ENCODE measurements at places on chromosomes 3 and 15. TPM values are rescaled to one million over a fixed set of nuclear protein-coding genes. Genes with fewer than 3 reads are reported as not detected.

GRCh38 chr15:66164788-66165187, 88.8 kb downstream of the MEGF11 start:
- DNase-seq: no peak

DNA sequence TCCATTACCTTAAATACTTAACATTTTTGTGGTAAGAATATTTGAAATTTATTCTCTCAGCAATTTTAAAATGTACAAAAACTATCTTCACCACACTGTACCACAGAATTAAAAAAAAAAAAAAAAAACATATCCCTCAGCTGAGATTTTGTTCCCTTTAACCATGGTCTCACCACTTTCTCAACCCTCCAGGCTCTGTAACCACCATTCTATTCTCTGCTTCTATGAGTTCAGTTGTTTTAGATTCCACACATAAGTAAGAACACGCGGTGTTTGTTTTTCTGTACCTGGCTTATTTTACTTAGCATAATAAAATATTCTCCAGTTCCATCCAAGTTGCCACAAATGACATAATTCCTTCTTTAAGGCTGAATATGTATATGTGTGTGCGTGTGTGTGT, 41.5 kb downstream of the CSNK1G1 start:
- DNase-seq: no peak

DNA sequence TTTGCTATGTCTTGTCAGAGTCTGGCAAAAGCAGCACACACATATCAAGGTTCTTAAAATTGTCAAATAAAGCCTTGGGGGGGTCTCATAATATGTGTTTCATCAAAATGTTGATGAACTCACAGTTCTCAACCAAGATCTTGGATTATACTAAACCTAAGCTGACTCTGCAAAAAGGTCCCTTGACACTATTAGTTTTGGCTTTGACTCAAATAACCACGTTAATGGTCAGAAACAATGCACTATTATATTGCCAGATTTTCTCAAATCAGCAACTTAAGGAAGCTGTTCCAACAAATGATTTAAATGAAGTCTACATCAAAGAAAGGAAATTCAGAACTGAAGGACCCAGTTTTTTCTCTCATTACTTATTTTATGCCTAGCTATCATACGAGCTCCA, 1063.9 kb downstream of the ROBO1 start:
- no peak for DNase-seq

DNA sequence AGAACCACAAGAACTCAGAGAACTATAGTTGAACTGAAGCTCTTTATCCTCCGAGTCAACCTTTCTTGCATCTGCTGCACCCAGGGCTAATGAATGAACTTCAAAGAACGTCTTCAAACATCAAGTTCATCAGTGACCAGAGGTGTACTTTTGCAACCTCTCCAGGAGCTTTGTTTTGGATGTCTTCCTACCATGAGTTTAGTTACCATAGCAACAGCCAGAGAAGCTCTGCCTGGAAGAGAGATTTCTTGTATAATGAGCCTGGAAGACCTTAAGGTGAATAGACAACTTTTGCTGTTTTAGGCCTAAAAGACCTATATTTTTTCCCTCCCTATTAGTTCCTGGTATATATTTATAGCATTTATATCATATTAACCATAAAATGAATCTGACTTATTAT, 9.1 kb downstream of the ACTC1 start:
- no peak for DNase-seq

NR2F2 gene
- total RNA-seq: 10.1 TPM

DNA sequence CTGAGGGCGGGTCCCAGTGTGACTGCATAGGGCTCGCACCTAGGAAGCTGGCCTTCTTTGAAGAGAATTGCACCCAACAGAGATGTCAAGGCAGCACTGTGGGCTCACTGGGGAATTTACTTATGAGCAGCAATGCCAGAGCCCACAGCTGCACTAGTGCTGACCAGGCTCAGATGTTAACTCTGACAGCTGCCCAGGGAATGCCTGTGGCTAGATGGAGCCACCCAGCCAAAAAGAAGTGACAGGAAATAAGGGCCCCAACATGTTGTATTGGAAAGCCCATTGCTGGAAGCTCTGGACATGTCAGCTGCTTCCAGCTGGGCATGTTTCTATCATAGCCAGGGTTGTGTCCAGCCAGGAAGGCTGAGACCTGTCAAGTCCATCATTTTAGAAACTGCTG, 90.9 kb upstream of the ZNF280D start:
- DNase-seq: no peak

SH2D7 gene
- total RNA-seq: 0.08 TPM

CPN2 gene
- total RNA-seq: not detected

DNA sequence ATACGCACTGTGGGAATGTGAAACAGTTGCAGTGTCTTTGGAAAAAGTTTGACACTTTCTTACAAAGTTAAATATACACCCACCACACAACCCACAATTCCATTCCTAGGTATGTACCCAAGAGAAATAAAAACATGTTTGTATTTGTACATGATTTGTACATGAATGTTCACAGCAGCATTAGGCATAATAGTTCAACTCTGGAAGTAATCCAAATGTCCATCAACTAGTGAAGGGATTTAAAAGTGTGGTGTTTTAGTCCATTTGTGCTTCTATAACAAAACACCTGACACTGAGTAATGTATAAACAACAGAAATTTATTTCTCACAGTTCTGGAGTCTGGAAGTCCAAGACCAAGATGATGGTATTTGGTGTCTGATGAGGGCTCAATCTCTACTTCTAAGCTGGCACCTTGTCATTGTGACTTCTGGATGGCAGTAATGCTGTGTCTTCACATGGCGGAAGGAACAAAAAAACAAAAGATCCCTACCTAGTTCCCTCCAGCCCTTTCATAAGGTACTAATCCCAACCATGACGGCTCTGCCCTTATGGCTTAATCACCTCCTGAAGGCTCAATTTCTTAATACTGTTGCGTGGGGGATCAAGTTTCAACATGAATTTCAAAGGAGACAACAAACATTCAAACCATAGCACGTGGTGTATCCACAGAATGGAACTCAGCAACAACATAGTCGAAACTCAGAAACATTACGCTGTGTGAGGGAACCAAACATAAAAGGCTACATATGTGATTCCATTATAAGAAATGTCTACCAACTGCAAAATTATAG, 120.5 kb downstream of the AQP9 start:
- no peak for DNase-seq

GRCh38 chr3:15327941-15328340, 4.4 kb downstream of the SH3BP5 start:
- DNase-seq: no peak

GRCh38 chr3:130956281-130956680, 62.4 kb downstream of the ATP2C1 start:
- no peak for DNase-seq

GOLGA6D gene
- total RNA-seq: not detected

SNX22 gene
- total RNA-seq: 23.2 TPM

DNA sequence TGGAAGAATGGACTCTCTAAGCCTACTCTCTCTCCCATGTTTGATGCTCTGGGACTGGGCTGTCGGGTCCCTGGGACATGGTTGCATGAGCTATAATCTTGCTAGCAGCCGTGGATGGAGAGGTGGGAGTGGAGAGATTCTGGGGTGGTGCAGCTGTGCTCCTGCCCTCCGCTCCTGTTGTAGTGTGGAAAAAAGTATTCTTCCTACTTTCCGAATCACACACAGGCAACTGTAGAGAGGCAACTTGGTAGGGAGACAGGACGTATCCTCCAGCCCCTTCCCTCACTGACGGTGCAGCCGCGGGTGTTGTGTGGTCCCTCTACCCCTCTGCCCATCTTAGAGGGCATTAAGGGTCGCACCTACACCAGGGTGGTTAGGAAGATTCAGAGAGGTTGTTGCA, 281.4 kb upstream of the TLE3 start:
- DNase-seq: no peak

- no peak for DNase-seq
Observed at GRCh38 chr3:175421902-175422301, 562.8 kb downstream of the NAALADL2 start.

GRCh38 chr3:148343416-148343815, 354.3 kb upstream of the AGTR1 start:
- no peak for DNase-seq

DNA sequence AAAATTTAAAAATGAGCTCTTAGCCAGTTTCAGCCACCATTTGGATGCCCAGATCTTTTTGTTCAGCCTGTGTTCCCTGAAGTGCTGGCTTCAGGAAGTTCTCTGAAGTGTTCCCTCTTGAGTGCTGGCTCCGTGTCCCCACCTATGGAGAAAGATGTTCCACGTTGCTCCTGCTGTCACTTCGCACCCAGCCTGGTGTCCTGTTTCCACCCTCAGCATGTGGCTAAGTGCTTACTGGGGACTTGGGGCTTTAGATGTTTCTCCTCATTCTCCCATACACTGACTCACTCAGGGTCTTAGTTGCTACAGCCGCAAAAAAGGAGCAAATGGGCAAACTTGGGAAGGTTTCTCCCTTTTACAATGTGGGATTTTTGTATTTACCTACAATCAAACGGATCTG, 16.6 kb downstream of the CHCHD6 start:
- DNase-seq: no peak

- DNase-seq: no peak
Observed at GRCh38 chr3:145457825-145458552, 703.0 kb downstream of the PLOD2 start.

IL5RA gene
- not detected for total RNA-seq

- no peak for DNase-seq
Observed at GRCh38 chr3:59084583-59084982, 34.8 kb upstream of the CFAP20DC start.

DNA sequence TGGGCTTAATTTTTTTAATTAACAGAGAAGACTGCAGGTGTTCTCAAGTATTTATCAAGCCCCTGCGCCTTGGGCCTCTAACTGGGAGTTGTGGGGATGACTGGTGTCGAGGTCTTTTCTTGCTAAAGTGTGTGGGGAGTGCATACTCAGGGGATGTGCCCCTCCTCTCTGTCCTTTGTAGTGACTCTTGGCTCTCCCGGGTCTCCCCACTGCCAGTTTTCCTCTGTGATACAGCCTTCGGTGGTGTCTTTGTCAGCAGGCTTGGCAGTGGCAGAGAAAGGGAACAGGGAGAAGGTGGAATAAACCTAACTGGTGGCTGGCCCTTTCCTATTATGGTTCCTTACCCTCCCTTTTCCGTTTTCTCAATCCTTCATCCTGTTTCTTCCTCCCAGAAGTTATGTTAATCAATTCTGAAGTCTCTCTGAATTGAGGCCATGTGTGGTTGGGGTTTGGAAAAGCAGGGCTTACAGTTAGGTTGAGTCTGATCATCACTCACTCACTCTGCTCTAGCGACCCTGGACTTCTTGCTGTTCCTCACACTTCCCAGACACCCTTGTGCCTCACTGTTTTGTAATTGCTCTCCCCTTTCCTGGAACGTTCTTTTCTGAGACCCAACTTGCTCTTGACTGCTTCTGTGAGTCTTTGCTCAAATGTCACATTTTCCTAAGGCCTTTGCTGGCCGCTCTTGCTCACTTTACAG, 158.1 kb downstream of the PTPRG start:
- no peak for DNase-seq

- DNase-seq: no peak
Observed at GRCh38 chr3:41740374-41740886, 221.5 kb downstream of the ULK4 start.

- DNase-seq: no peak
Observed at GRCh38 chr3:50299929-50300680, 900 bp upstream of the HYAL3 start.

- DNase-seq: no peak
Observed at GRCh38 chr15:50190723-50191122, 8.7 kb downstream of the SLC27A2 start.

AADAC gene
- 0.13 TPM for total RNA-seq

BCL2A1 gene
- total RNA-seq: 183 TPM

DNA sequence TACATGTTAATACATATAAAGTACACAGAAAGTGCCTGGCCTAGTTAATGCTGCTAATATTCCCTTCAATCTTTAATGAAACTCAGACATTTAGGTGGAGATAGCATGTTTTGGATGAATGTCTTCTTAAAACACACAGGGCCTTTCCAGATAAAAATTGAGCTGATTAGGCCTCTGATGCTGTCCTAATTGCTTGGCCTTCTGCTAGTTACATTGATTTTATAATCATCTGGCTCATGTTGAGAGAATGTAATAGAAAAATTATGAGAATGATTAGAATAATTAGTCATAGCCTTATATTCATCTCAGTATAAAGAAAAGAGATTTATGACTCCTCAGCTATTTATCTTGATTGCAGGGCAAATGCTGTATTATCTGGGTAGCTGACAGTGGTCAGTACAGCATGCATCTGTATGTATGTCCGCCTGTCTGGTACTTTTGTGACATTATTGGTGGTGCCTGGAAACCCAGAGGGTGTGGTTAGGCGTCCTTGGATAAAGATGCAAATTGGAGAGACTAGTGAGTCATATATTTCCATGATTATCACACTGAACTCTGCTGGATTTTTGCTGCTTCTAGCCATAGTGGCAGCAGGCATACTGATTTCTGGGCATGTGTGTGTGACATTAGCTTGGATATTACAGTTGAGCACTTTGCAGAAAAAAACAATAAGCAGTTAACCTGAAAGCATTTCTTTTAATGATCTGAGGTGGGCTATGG, 120.8 kb downstream of the FEZF2 start:
- DNase-seq: no peak

DNA sequence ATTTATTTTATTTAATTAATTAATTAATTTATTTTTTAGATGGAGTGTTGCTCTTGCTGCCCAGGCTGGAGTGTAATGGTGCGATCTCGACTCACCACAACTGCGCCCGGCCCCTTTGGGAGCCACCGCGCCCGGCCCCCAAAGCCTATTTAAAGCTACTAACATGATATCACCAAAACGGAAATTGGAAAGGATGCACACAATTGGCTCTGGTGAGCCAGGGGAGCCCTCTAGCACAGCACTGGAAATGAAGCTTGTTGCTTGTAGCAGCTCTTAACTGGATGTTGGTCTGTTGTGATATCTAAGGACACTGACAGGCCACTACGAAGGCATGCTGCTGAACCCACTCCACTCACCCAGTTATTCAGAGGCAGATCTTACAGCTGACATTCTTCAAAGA, 104.5 kb downstream of the IGF2BP2 start:
- DNase-seq: no peak

DNA sequence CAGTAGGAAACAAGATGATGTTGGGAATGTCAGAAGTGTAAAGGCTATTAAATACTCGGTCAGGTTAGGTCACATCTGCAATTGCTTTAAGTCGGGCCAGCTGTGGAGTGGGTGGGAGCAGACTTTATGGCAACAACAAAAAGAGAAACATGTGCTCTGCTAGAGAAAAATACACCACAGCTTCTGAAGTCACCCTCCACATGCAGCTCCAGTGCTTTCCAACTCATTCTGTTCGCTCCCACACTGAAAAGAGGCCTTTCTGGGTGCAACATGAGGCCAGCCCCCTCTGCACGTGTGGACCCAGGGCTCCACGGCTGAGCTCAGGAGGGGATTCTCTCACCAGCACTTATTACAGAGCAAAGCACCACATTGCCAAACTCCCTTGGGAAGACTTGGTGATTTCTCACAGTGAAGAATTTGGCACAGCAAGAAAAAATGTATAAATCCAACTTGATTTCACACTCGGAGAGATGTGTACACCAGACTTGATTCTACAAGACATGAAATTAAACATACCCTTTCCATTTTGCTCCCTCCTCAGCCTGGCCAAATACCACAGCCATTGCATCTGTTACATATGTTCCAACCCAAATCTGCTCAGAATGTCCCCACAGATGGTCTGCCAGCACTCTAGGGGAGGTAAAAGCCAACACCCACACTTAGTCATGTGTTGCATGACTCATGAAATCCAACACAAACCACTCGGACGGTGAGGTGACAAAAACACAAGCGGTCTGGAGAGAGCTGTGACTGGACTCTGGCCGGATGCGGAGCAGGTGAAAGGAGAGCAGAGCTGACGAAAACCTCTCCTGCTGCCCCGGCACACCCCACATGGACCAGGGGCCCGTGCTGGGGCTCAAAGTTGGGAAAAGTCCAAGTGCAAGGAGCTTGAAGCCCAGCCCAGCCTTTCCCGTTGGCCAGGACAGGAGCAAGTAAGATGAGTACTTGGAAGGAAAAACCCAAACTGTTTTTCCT, 74.6 kb downstream of the ITGB5 start:
- DNase-seq: no peak
